Stimulated activated CD4-positive, alpha-beta T cell treated with anti-CD3 and anti-CD28 coated beads, Interleukin-4, amount 100 ng/mL, for 24 hours (primary cell): ENCODE measurements at places on chromosomes 16 and 17.
A peak's percentile ranks its signal among the peaks of the same experiment; 100 is the strongest.

DNA sequence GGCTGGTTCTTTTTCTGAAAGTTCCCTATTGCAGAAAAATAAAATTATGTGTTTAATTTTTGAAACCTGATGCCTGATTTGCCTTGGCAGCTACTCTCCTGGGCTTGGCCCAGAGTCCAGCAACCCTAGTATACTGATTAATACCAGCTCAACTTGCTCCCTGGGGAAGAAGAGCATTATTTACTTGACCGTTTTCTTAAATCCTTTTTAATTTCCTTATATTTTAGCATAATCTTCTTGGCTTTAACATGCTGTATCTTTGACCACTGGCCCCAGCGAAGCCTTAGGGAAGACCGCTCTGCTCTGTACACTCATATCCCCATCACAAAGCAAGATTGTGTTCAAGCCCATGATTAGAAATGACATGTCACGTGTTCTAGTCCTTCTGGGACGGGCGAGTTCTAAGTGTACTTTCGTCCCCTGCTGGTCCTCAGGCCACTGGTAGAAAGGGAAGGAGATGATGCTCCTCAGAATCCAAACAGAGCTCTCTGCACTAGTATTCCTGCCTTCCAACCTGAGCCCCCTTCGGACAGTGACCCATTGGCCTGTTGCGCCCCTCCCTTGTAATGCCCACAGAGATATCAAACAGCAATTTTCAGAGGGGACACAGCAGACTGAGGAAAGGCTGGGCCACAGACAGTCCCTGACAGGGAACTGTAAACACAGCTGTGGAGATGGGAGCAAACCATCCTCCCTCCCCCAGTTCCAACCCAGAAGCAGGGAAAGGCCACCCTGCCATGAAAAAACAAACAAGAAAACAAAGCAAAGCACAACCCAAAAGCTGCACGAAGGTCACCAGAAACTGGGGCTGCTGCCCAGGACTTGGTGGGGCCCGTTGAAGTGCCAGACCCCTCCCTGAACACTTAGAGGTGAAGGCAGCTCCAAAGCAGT is 4.3 kb upstream of the EZH1 start:
- no peak for DNase-seq

DNA sequence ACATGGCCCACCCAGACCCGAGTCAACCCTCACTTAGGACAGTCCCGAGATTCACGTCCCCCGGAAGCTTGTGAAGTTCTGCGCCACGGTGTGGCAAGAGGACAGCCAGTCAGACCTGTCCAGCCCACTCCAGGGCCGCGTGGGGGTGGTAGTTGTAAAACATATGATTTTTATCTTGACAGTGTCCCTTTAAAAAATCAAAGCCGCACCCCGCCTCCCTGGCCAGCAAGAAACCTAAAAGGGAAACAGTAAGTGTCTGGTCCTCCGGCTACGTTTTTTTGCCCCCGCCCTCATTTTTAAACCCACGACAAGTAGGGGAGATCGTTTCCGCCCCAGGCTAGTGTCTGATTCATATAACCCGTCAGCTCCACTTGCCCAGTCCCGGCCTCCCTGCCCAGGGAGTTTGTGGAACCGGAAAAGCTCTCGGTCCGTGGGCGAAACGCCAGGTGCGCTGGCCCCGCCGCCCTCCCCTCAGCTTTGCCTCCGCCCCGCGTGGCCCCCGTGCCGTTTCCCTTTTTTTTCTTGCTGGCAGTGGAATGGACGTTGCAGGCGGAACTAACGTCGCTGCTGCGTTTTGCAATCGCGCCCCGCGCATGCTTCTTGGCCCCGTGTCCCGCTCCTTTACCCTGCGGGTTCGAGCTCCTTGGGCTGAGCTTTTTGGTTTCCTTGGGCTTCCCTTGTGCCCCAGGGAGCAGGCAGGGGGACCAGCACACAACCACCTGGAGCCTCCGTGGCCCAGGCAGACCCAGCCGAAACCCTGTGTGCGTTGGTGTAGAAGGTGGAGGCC is 13.3 kb upstream of the NUDT16L1 start:
- DNase-seq, result no peak

DNA sequence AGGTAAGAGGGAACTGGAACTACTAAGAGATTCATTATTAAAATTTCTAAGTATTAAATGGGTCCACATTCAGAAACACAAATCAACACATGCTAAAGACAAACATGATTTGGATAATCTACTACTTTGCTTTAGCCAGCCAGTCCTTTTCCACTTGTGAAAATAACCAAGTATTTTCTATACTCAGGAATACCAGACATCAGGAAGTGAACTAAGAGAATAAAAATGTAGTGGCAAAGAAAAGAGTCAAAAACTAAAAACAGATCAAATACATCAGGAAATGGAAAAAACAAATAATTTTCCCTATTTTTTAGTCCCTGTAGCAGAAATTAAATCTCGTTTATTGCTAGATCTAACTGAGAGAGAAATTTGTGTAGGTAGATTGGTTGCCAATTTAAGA is 78.0 kb downstream of the MYO1D start:
- DNase-seq, result no peak

GRCh38 chr16:89210165-89210903 is 7.2 kb upstream of the ZNF778 start:
- DNase-seq, result no peak

DNA sequence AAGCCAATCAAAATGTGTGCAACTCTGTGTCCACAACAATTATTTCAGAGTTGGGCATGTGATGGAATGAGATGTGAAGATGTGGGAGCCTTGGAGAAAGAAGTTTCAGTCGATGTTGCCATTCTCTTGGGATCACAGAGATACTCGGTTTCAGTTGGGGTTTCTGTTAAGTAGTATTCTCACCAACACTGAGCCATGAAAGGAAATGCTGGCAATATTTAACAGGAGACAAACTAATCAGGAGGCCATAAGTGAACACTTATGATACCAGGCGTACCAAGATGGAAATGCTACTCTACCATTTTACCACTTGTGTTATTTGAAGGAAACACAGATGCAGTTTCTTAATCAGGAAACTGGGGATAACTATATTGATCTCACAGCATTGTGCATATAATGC is 53.3 kb upstream of the NUDT7 start:
- no peak for DNase-seq

GRCh38 chr17:29115961-29116803 is 64.0 kb downstream of the MYO18A start:
- DNase-seq, result peak; percentile 57

- no peak for DNase-seq
These were observed 10.2 kb downstream of the CNTNAP1 start for GRCh38 chr17:42692489-42692888.

- DNase-seq, result no peak
These were observed 2.0 kb downstream of the TMEM11 start for GRCh38 chr17:21211825-21212479.

- DNase-seq, result no peak
These were observed 11.2 kb upstream of the ADAM11 start for GRCh38 chr17:44747566-44747965.

GRCh38 chr16:88994695-88995094 is 17.7 kb upstream of the CBFA2T3 start:
- DNase-seq, result no peak

GRCh38 chr17:58232707-58233156 is 5.7 kb upstream of the LPO start:
- peak; percentile 15 for DNase-seq

GRCh38 chr16:46970089-46970488 is 3.4 kb downstream of the DNAJA2 start:
- DNase-seq, result no peak

DNA sequence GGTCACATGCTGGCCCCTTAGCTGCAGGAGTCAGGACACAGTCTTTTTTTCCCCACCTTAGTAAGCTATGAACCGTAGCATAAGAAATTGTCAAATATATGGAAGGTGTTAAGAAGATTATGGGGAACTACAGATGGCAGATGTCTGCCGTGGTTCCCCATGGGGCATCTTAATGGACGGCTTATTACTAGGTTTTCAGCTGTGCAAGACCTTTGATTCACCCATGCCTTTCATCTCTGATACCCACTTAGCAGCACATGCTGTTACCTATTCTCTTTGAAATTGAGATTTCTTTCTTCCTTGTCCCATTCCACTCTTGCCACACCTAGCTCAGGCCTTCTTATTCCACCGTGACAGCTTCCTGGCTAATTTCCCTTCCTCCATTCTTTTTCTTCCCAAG is 70.7 kb downstream of the RPTOR start:
- no peak for DNase-seq

DNA sequence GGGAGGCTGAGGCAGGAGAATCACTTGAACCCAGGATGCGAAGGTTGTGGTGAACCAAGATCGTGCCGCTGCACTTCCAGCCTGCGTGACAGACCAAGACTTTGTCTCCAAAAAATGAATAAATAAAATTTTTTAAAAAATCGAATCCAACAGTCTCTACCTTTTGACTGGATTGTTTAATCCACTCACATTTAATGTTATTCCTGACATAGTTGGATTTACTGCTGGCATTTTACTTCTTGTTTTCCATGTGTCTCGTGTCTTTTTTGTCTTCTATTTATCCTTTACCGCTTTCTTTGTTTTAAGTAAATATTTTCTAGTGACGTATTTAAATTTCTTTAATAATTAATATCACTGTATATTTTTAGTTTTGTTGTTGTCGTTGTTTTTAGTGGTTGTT is 5.4 kb upstream of the CES4A start:
- no peak for DNase-seq

DNA sequence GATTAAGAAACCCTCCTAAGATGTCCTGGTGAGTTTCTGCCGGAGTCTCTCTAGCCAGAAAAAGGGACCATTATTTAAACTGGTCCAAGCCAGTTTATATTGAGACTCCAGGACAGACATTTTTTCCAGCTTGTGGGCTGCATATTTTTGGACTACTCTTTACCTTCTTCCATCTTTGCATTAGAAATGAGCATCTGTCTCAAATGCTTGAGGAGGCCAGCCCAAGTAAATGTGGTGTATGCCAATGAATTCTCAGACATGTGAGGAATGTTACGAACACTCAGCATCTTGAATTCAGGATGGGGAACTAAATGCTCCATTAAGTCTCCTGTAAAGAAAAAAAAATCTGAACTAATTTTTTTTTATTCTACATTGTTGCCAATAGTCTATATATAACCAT is 18.4 kb downstream of the TUBD1 start:
- no peak for DNase-seq

GRCh38 chr16:28951410-28951943 is 740 bp downstream of the NFATC2IP start:
- DNase-seq, result no peak

DNA sequence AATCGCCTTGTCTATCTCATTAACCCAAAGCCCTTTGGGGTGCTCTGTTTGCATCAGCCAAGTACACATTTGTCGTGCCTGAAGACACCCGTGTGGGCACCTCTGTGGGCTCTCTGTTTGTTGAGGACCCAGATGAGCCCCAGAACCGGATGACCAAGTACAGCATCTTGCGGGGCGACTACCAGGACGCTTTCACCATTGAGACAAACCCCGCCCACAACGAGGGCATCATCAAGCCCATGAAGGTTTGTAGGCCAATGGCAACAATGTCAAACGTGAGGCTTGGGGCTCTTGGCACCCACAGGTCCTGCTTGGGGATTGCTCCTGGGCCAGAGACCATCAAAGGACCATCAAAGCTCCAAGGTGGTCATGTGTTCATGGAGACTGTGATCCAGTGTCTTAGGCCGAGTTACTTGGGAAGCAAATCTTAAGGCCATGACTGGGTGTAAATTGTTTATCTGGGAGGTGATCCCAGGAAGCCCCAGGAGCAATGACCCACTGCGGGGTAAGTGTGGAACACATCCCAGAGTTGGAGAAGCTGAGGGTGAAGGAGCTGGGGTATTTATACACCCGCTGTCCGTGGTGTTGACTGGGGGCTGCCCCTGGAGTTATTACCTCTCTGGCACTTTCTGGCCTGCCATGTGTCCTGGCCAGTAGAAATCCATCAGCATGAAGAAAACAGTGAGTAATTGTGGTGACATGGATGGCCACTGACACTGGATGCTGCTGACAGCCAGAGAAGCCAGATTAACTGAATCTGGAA is 24.0 kb downstream of the CDH5 start:
- no peak for DNase-seq

DNA sequence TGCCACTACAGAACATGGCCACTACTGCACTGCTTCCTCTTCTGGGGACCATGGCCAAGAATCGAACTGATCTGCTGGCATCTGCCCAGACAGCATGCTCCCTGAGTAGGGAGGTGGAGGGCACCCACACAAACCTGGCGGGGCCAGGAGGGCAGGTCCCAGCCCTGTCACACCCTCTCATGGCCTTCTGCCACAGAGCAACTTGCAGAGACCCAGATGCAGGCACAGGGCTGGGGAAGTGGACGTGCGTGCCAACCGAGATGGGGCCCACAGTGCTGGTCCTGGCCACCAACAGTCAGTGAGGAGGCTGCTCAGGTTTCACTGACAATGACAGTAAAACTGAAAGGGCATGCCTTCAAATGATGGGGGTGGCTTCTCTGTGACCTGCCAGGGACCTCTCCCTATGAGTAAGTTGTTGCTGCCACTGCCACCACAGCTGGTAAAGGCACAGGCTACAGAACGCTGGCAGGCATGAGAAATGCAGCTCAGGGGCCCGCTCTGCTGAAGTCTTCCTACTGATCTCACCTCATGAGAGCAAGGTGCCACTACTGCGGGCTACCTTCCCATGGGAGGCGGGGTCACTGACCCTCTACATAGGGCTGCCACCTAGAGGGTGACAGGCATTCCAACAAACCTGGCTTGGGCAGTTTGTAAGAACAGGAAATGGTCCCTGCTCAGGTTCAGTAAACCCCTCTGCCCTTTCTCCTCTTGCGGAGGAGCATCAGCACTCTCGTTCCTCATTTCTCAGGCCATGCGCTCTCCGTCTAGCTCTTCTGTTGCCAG is 15.5 kb downstream of the HIC1 start:
- DNase-seq, result peak; percentile 77

GRCh38 chr17:28925912-28926365 is 23.1 kb upstream of the DHRS13 start:
- DNase-seq, result peak; percentile 59

- DNase-seq, result peak; percentile 65
These were observed 18.0 kb upstream of the ASGR2 start for GRCh38 chr17:7132511-7133094.

DNA sequence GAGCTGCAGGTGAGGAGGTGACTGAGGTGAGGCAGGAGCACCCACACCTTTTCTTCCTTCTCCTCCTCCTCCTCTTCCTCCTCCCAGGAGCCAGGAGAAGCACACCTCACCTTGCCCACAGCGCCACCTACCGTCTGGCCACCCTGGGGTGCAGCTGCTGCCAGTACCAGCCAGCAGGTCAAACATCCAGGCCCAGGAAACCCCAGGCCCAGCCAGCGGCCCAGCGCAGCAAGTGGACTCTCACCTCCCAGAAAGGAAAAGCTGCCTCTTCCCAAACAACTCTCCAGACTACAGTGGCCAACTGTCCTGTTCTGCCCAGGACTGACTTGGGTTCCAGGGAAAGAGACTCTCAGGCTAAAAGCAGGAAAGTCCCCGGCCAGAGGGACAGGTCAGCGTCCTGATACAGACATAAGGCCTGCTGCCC is 22.7 kb downstream of the PEMT start:
- peak; percentile 57 for DNase-seq
